Stimulated activated CD8-positive, alpha-beta memory T cell treated with anti-CD3 and anti-CD28 coated beads, Interleukin-12 subunit alpha, Interleukin-12 subunit beta, amount 100 ng/mL, for 1 hour (primary cell): ENCODE measurements at places on chromosomes 2 and 18.

DNA sequence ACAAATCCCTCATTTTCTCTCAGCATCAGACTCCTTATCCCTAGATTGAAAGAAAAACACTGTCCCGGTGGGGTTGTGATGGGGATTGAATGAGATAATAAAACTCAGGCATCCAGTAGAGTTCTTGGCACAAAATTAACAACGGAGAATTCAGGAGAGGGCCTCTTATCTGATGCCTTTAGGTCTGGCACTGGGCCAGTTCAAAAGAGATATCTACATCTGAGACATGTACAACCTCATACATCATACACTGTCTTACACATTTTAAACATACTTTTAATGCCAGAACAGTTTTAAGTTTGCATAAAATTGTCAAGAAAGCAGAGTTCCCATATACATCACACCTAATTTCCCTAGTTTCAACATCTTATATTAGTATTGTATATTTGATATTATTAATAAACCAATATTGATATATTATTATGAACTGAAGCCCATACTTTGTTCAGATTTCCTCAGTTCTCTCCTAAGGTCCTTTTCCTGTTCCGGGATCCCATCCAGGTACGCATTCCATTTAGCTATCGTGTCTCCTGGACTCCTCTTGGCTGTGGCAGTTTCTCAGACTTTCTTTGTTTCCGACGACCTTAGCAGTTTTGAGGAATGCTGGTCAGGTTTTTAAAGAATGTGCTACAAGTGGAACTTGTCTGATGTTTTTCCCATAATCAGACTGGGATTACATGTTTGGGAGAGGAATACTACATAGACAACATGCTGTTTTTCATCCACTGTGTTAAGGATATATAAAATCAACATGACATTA, 27.8 kb downstream of the NXPH2 start:
- no peak for DNase-seq

GRCh38 chr18:23868136-23868785, 146.3 kb upstream of the TTC39C start:
- no peak for DNase-seq

DNA sequence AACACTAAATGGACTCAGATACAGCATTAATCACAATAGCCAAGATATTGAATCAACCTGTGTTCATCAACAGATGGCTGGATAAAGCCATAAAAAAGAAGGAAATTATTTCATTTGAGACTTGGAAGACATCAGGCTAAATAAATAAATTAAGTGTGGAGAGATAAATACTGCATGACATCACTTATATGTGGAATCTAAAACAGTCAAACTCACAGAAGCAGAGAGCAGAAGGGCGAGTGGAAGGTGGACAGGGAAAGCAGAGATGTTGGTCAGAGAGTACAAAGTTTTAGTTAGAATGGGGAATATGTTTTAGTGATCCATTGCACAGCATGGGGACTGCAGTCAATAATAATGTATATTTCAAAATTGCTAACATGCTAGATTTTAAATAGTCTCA, 207.2 kb downstream of the VAPA start:
- no peak for DNase-seq

DNA sequence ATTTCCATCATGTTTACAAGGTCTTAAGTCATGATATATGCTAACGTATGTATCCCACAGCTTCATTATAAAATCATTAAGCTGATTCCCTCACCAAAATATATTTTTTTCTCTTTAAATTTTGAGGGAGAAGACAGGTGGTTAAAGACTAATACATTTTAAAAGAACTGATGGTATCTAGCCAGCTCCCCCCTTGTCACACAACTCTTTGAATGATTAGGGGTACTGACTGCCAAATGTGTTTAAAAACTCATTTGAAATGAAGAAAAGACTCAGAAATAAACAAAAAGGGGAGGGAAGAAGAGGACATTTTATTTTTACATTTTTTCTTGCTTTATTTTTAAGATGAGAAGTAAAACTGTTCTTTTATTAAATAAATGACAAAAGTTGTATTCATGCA, 805.3 kb downstream of the SATB2 start:
- no peak for DNase-seq

DNA sequence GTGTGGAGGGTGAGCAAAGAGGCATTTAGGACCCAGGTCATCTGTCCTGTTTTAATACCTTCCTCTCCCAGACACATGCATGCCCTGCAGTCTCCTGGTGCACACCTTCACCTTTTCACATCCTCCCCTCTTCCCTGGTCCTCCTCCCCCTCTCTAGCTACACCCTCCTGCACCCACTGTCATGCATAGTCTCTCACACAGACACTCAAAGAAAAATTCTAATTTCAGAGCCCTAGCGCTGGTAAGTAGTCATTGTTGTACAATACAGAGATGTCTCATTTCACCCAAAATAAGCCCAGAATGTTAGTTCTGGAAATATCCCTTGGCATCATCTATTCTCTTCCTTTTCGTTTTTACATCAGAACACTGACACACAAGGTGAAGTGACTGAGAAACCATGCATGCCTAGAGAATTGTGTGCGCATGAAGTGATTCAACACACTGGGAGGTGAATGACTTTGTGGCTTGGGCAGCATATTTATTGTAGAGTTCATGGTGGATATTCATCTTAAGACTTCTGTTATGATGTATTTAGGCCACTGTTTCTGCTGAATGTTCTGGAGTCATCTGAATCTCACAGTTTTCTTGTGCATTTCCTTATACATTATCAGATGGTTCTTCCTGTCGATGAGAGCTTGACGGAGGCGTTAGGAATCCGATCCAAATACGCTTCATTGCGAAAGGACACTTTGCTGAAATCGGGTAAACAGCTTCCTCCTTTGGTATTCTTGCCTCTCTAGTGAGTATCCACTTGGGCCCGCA, 69.9 kb downstream of the COA5 start:
- no peak for DNase-seq

DNA sequence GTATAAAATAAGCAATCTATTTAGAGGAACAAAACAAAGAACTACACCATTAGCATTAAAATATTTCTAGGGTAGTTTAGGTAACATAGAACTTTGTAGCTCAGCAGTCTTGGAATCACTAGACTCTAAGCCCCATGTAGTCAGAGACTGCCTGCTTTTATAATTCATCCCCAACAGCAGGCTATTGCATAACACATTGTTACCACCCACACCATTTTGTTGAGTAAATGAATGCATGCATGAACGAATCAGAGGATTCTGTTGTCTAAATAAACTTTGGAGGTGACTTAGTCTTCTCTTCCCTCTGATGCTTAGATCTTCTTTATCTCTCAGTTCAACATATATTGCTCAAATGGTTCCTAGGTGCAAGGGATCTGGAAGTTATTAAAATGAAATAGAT, 167.6 kb upstream of the TNP1 start:
- DNase-seq, result no peak

DNA sequence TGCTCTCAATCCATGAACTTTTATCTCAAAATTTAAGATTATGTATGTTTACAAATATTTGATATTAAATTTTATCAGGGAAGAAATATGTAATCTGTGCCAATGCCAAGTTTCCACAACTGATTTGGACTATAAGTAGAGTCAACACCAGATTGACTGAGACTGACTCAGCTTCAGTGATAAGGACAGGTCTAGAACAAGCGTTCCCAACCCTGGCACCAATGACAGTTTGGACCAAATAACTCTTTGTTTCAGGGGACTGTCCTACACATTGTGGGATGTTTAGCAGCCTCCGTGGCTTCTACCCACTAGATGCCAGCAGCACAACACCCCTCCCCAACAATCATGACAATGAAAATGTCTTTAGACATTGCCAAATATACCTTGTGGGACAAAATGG, 165.3 kb downstream of the THADA start:
- no peak for DNase-seq

DNA sequence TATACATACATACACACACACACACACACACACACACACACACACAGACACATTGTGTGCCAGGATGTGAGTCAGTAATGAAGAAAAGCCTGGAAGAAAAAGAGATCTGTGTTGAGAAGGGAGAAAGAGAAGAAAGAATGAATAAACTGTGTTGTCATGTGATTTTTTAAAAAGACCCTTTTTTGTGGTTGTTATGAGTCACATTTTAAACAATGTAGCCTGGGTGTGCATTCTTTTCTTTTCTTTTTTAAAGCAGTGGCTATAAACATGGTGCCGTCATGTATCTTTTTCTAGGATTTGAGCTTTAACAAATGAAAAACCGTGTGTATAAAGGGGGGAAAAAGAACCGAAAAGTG, 87.2 kb downstream of the NRP2 start:
- DNase-seq, result no peak

DNA sequence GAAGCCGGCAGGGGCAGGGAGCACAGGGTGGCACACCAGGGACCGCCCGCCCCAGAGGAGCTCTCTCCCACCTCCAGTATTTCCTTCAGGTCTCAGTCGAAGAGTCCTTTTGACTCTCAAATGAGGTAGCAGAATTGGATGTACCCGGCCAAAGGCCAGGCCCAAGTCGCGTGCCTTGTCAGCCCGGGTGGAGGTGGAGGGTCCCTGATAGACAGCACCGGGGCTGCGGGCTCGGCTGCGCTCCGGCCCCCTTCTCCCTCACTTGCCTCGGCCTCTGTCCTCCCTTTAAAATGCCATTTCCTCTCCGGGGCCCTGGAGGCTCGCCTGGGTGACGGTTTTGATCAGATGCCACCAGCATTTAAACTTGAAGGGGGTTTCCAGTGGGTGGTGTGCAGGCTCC, 198.9 kb upstream of the SOX11 start:
- no peak for DNase-seq
